SIG-M5 (cell line): ENCODE measurements at places on chromosomes 1 and 21.

DNA sequence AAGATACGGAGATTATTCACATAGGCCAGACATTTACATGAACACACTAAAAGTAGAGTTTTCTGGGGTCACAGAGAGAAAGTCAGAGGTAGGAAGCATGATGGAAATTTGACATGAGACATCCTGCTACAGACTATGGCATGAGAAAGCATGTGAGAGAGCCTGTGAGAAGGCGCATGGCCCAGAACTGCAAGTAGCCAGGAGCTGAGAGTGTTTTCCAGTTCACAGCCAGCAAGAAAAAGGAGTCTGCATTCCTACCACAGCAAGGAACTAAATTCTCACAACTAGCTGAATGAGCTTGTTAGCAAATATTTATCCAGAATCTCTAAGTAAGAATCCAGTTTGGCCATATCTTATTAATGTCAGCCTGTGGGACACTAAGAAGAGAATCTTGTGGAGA, 673.3 kb downstream of the BRINP3 start:
- DNase-seq, result no peak

- DNase-seq, result no peak
These were observed 351.1 kb downstream of the CAMTA1 start for GRCh38 chr1:7136166-7136953.

DNA sequence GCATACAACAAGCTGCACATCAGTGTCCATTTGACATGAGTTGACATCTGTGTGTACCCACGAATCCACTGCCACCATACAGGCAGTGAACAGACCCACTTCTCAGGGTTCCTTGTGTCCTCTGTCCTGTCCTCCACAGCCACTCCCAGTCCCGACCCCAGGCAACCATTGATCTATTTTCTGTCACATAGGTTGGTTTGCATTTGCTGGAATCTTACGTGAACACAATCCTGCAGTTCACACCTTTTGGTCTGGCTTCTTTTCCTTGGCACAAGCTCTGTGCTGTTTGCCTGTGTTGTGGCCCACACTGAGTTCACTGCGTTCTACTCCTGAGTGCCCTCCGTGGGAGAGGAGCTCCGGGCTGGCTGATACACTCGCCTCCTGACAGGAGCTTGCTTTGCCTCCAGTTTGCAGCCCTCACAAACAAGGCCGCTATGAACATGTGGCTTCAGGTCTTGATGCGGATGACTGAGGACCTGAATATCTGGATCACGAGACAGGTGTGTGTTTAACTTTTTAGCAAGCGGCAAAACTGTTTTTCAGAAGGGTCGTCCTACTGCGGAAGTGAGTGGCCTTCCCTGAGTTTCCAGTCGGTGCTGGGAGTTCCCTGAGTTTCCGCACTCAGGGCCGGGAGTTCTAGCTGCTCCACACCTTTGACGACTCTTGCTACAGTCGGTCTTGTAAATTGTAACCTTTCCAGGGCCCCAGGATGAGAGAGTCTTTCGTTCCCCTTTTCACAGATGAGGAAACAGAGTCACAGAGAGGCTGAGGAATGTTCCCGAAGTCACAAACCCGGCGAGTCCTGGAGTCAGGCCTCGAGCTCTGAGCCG, 13.0 kb upstream of the COL18A1 start:
- no peak for DNase-seq

DNA sequence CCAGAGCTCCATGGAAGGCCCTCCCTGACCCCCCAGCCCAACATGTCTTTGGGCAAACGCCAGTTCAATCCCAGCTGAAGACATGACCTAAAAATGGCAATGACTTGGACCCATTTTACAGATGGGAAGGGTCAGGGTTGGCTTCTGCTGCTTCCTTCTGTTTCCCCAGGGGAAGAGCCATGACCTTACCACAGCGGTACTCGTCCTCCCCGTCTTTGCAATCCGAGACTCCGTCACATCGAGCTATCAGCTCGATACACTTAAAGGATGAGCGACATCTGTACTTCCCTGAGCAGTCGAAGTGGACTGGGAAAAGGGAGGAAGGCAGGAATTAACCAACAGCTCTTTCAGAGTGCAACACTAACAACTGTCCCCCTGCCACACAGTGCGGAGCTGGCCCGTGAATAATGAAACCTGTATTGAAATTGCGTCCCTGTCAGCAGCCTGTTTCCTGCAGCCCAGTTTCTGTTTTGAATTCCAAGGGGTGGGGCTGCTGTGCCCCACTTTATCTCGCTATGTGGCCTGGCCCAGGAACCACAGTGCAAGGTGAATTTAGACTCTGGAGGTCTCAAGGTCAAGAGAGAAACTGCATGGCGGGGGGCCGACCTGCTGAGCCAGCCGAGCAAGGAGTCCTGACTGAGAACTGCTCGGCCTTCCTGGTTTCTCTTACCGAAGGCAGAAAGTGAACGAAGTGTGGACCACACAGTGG, 7.0 kb downstream of the TMPRSS3 start:
- no peak for DNase-seq

DNA sequence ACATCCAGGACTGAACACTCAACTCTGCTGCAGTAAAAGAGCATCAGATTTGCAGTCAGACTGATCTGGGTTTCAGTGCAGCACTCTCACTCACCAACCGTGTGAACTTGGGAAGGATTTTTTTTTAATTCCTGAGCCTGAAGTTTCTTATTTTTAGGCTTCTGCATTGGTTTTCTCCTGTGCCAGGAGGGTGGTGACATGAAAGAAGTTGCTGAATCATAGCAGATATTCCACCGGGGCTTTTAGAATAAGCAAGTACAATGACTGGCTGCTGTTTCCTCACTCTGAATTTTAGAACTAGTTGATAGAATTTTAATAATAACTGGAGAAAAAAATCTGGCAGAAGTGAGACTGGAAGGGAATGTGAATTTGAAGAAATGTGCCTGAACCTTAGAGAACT, 11.6 kb downstream of the ADAM30 start:
- no peak for DNase-seq

DNA sequence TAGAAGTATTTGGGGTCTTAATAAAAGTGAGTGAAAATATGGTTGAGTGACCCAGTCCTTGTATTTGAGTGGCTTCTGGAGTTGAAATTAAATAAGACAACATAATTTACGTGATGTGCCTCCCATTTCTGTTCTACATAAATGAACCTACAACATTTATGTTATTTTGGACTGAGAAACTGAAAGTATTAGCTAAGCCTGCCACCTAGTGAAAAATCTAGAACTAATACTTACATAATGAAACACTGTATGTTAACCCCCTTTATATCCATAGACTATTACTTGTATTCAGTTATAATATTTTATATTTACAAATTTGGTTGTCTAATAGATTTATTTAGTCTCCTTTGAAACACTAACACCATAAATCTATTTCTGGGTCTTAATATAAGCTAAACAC, 298.9 kb downstream of the KCNT2 start:
- no peak for DNase-seq

DNA sequence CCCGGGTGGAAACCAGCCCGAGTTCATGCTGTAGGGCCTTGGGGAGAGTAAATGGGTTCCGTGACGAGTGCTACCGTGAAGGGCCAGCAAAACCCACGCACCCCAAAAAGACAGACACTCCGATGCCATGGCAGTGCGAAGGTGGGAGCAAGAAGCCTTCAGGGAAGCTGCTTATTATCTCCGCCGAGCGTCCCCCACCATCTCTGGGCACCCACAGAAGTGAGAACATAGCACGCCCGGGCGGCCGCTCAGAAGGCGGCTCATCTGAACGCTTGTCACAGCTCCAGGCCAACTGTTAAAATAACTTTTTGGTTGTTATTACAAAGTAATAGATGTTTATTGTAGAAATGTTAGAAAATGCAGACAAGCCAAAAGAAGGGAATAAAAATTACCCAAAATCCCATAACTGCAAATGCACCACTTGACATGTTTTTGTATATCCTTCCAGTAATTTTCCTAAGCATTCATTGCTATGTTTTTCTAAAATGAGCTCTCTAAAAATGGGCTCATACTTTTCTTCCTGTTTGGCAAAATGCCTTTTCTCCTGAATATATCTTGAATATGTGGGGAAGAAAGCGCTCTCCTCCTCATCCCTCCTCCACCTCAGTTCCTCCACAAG, 234.9 kb downstream of the NPHP4 start:
- no peak for DNase-seq

DNA sequence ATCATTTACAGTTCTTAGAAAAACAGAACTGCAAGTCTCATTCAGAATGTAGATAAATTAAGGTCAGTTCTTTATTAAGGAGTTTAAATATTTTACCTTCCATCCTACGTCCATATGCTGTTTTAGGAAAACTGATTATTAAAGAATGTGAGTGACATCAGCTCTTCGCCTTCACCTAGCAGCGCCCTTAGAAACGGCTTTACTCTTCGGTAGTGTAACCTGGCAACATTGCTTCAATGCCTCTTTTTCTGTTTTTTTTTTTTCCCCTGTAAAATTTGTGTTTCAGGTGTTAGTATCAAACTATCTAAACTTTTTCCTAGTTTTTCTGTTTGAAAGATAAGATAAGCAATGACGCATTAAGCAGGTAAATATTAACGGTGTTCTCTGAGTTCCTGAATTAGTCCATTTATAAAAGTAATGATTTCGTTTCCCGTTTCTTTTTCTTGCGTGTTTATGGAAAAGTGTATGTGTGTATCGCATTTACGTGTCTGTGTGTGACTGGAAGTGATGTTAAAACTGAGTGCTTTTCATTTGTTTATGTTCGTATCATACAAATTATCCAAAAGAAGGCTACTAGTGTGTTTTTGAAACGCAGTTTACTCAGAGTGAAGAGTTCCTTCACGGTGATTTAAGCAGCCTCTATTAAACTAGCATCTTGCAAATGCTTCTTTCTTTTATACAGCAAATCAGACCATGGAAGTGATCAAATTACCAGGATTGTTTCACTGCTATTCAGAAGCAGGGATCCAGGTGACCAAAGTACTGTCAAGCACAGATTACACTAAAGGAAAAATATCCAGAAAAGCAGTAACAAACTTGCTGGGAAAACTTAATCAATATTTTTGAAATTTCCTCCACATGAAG, 139.0 kb downstream of the SDCCAG8 start:
- no peak for DNase-seq

GRCh38 chr21:19608101-19608621, 1204.6 kb upstream of the TMPRSS15 start:
- no peak for DNase-seq

DNA sequence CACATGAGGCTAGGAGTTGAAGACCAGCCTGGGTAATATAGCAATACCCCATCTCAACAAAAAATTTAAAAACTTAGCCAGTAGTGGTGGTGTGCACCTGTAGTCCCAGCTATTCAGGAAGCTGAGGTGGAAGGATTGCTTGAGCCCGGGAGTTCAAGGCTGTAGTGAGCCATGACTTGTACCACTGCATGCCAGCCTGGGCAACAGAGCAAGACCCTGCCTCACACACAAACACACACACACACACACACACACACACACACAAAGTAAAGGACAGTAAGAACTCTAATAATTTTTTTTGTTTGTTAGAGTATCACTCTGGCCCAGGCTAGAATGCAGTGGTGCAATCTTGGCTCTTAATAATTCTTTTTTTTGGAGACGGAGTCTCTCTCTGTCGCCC, 138.0 kb upstream of the SOD1 start:
- no peak for DNase-seq

- DNase-seq, result peak; percentile 85
These were observed at the start of gene RABIF for GRCh38 chr1:202888531-202889360. Gene RABIF (minus strand): TSS chr1:202889149. CDS start chr1:202889098, 51 bp downstream.
